ENCODE measurements at places on chromosomes 16 and 17.
A peak's percentile ranks its signal among the peaks of the same experiment; 100 is the strongest.

DNA sequence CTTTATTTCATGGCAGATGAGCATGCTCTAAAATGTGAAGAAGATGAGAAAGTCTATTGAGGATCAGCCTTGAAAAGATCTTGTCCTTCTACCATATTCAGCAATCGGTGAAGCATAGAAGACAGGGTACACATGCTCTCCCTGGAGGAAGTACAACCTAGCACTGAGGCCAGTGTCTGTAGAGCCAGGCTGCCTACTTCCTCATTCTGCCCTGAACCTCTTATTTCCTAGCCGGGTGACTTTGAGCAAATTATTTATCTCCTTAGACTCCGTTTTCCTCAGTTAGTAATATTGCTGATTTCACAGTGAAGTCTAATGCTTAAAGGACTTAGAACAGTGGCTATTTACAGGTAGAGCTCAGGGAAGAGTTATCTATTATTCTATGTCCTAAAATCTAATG, 58.4 kb downstream of the TMEM100 start:
- DNase-seq = no peak

DNA sequence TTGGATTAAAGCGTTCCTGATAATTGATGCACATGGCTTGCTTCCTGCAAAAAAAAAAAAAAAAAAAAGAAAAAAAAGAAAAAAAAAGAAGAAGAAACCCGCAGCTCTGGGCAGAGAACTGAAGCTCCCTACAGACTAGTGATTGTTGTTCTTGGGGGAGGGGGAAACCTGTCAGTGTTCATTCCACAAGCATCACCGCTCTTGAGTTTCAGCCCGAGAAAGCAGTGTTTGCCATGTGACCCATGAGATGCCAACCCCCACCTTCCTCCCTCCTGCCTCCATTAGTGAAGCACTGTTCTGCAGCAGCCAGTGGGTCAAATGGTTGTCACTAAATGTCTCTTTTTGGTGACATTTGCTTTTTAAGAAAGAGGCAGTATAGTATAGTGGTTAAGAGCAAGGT, 1.7 kb downstream of the USP43 start:
- DNase-seq = no peak

DNA sequence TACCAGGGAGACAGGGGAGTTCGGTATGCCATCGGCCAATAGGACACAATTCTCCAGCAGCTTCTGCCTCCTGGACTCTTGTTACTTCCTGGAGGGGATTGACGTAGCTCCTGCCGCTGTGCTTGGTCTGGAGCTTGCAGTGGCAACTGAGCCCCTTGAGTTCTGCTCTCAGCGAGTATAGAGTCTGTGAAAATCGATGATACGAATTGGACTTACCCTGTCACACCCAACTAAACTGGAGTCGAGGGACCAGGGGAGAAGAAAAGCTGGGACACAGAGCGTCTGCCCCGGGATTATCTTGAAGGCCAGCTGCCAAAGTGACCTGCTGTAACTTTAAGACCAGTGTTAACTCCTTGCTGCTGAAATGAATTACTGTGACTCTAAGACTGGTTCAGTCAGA, 22.2 kb downstream of the SEC14L1 start:
- DNase-seq = no peak

- DNase-seq = no peak
These were observed 1.1 kb downstream of the PRSS33 start for GRCh38 chr16:2786061-2786825.

DNA sequence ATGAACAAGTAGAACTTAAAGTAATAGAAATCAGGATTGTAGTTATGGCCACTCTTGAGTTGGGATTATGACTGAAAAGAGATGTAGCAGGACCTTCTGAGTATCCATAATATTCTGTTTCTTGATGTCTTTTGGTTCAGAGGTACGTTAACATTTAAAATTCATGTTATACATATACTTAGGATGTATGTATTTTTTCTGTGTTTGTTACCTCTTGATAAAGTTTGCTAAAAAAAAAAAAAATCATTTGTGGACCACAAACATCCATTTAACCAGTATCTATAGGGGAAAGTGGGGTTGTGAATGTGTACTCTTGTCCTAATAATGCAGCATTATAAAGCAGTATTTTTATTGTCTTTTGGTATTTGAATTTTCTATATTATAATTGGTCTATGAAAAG, 65.6 kb downstream of the BCAS3 start:
- DNase-seq = no peak

- DNase-seq = no peak
These were observed 588.7 kb downstream of the CDH13 start for GRCh38 chr16:83215406-83216001.

- no peak for DNase-seq
These were observed 14.1 kb upstream of the YWHAE start for GRCh38 chr17:1414001-1414574.

DNA sequence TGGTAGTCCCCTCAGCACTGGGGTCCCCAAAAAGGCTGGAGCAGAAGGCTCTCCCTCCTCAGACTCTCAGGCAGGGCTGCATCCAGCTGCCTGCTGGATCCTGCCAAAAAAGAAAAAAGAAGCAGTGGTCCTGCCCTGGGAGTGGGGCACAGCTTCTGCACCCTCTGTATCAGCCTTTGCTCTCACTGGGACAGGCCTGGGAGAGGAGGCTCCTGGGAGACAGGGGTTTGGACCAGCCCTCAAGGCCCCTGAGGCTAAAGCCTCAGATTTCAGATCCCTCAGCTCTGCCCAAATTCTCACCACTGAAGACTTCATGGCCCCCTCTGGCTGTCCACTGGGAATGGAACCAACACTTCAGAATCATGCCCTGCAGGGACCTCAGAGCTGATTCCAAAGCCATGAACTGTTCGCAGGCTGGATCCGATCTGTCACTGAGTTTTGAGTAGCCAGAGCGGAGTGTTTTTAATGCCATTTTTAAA, 96.9 kb downstream of the C16orf78 start:
- no peak for DNase-seq

DNA sequence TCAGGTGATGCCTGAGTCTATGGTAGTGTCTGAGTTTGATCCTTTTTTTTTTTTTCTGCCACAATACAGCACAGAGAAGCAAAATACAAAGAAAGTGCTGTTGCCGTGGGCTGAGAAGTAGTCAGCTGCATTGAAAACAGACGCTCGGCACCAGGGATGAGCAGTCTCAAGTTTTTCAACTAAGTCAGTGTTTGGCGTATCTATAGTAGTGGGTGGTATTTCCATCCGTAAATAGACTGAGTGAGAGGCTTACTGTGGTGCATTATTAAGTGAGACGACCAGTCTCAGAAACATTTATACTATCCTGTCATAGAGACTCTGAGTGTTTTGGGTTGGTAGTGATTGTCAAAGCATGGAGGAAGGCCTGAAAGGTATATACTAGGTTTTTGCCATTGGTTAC, 221.3 kb downstream of the SNX29 start:
- no peak for DNase-seq

GRCh38 chr16:87580855-87581261, 21.4 kb upstream of the JPH3 start:
- DNase-seq = peak; percentile 68

DNA sequence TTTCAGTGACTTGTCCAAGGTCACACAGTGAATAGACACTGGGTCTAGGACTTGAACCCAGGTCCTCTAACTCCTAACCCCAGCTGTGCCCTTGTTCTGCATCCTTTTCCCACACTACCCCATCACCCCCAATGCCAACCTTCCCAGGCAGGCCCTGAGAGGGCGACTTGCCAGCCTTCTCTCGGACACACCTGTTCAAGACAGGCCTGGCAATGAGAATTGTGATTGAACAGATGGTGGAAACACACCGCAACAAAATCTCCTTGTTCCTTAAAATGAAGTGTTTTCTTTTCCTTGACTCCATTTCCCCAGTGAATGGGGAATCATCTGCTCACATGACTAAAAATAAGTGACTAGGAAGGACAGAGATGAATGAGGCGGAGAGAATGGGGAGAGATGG, 189.5 kb upstream of the ASIC2 start:
- no peak for DNase-seq

DNA sequence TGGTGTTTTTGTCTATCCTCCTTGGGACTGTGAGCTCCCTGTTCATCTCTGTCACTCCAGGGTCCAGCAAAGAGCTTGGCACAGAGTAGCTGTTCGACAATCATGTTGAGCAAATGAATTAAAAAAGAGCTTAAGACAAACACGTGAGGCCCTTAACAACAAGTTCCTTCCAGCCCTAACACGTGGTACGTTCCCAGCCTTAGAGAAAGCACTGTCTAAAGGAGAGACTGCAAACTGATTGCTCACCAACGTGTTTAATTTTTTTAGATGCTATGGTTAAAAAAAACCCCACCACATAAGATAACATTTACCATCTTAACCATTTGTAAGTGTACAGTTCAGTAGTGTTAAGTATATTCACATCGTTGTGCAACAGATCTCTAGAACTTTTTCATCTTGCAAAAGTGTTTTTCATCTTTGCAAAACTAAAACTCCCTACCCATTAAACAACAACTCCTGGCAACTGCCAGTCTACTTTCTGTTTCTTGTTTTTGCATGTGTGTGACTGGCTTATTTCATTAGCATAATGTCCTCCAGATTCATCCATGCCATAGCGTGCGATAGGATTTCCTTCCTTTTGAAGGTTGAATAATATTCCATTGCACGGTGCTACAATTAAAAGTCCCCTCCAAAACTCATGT, 28.2 kb downstream of the LAT start:
- no peak for DNase-seq

GRCh38 chr16:4309102-4309832, 6.6 kb upstream of the GLIS2 start:
- DNase-seq = no peak

- DNase-seq = no peak
These were observed at the start of gene RIPOR1 for GRCh38 chr16:67528222-67528869. RIPOR1 (plus strand) TSS chr16:67528829; CDS start chr16:67538447, 9,618 bp downstream.

DNA sequence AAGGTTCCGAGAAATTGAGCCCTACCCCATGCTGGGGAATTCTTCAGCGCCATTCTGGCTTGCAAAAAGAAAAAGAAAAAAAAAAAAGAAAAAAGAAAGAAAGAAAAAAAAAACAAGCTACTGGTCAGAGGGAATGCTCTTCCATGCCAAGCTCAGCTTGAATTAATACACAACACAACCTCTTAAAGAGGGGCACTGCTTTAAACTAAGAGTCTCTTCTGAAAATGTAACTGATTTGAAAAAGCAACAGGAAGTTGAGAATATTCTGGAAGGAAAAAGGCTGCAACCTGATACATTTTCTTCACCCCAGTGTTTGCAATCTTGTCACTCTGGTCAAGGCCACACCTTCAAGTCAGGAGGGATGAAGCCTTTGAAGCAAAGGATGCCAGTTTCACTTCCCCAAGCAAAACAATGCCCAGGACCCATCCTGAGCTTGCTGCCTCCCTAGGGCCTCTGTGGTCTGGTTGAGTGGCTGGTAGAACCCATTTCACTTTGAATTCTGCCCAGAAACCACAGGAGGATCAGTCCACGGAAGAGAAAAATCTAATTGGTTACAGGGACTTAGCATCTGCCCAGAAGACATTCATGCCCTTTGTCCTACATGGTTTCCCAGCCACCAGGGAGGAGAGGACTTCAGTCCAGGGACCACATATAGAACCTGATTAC, 389.7 kb downstream of the SOX9 start:
- no peak for DNase-seq

- DNase-seq = no peak
These were observed 220.6 kb upstream of the CHMP6 start for GRCh38 chr17:80770881-80771611.

- no peak for DNase-seq
These were observed 32.0 kb upstream of the IL34 start for GRCh38 chr16:70614208-70614951.

GRCh38 chr16:73019457-73020362, 28.2 kb downstream of the ZFHX3 start:
- DNase-seq = peak; percentile 43
